Right forelimb (tissue), 1 donor: ENCODE measurements at places on chromosomes 2 and 18.

GRCh38 chr2:141384676-141385075 is 746.1 kb downstream of the LRP1B start:
- no peak for DNase-seq

DNA sequence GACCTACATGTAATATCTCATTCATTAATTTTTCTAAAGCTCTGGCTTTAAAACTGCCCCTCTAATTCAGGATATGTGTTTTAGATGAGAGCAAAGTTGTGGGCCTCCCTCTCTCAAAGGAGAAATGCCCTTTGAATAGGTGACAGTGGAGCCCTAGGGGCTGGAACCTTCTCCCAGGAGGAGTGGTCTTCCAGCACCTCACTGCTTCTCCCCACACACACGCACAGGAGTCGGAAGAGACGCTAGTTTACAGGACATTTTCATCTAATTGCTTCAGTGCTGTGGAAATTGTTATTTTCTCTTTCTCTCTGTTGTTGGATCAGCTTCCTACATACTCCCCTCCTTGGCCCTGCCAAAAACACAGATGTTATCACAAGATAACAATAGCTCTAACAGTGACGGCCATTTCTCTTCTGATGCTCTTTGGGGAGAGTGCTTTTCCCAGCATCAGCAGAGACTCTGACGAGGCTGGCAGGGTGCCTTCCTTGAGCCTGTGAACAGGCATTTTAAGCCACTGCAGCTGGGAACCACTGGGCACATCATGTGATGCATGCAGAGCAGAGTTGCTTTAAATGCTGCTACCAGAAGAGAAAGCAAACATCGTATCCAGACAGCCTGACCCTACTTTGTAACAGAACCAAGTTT is 209.4 kb upstream of the SP5 start:
- DNase-seq: peak; percentile 67

- no peak for DNase-seq
These were observed 242.8 kb upstream of the DOK6 start for GRCh38 chr18:69157906-69158305.

GRCh38 chr2:23530909-23531276 is 145.9 kb downstream of the KLHL29 start:
- DNase-seq: no peak

GRCh38 chr18:55778788-55779690 is 191.0 kb upstream of the TCF4 start:
- no peak for DNase-seq

GRCh38 chr2:241678307-241678706 is 8.3 kb downstream of the DTYMK start:
- no peak for DNase-seq

- DNase-seq: peak; percentile 74
These were observed 29.3 kb upstream of the DUSP2 start for GRCh38 chr2:96174251-96175144.

DNA sequence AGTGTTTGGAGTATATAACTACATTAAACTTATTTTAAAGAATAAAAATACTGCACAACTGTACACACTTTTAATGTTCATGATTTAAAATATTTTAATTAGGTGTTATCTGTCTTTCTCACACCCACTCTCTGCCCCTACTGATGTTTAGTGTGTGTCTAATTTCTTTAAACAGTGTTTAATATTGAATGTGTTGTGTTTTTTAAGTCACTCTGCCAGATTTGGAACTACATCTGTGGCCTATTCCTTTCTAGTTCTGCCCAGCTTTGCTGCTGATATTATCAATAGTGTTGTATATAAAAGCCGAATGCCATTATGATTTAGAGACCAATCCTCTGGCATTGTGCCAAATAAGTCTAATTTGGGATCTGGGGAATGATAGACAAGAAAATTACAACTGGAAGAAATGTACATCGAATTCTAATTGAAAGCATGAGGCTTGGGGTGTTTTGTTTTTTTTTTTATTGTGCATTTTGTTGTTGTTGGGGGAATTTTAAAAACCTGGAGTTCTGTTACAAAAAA is 398.0 kb downstream of the CPS1 start:
- DNase-seq: no peak

DNA sequence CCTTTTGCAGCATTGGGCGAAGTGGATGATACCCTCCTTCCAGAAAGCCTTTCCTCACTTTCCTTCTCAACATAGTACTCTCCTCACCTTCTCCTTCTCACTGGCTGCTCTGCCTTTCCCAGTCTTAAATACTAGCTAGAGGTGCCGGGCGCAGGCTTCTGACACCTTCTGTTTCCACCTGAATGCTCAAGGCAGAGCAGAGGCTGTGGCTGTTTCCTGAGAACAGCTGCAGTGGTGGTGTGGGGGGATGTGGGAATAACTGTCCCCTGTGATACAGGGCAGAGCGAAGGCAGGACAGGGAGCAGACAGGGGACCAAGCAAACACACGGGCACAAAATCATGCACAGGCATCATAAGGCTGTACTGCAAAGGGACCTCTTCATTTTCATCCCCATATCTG is 303.1 kb downstream of the SS18 start:
- no peak for DNase-seq

DNA sequence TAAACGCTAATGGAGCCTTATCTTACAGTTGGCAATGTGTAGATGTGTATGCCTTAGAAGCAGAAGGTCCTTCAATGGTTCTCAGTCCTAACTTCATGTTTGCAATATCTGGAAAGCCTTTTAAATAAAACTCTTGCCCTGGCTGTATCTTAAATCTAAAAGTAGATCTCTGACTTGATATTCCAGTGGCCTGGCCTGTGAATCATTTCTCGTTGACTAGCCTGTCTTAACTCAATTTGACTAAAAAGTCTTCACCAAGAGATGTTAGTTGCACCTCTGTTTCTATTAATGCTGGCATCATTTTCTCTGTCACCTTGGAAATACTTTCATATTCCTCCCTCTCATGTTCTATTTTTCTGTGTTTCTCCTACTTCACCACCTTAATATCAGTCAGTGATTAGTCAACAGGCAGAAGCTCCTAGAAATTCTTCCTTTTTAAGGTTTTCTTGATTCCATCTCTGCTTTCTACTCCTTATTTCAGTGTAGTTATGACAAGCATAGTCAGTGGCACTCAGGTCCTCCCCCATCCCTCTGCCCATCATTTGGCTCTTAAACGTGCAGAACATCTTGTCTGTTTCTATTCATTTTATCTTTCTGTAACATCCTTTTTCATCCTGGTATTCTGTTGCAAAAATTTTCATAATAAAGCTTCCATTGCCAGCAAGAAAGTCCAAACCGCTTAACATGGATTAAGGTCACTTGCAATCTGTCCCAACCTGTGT is 4.3 kb downstream of the ITGAV start:
- no peak for DNase-seq

GRCh38 chr2:215717501-215718381 is 281.9 kb upstream of the FN1 start:
- no peak for DNase-seq

DNA sequence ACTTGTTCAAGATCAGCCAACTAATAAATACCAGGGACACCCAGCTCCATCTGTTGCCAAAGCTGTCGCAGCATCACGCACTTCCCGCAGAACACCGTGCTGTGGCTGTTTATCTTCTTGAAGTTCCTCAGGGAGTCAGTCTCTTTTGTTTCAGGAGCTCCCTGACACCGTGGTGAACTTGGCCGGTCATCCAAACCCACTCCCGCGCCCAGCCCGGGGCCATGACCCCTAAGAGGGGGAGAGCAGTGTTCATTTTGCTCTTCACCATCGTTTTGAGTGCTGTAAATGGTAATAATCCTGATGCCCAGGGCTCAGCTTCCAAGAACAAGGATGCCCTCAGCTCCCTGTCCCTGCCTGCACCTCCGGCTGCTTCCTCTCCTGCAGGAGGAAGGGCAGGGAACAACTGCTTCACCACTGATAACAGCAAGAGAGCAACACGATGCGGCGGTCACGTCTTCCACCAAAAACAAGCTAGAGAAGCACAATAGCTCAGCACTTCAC is 131.4 kb downstream of the SEPTIN10 start:
- DNase-seq: no peak

GRCh38 chr2:98533547-98533946 is 74.8 kb downstream of the COA5 start:
- no peak for DNase-seq

- no peak for DNase-seq
These were observed 14.6 kb upstream of the DNAJC27 start for GRCh38 chr2:24986372-24986771.

GRCh38 chr2:85852152-85852840 is 36.5 kb downstream of the ST3GAL5 start:
- no peak for DNase-seq

- DNase-seq: no peak
These were observed 5.7 kb upstream of the DNER start for GRCh38 chr2:229719926-229720647.

GRCh38 chr2:106609780-106610179 is 122.6 kb downstream of the CD8B2 start:
- no peak for DNase-seq
